ENCODE measurements at places on chromosomes 11 and 22.

GRCh38 chr11:1761110-1761856 lies 2.4 kb downstream of the CTSD start:
- DNase-seq = no peak

- DNase-seq = no peak
Observed at GRCh38 chr22:48495751-48496080, 1332.0 kb downstream of the BRD1 start.

- no peak for DNase-seq
Observed at GRCh38 chr11:60900673-60901404, 5.5 kb downstream of the PRPF19 start.

GRCh38 chr11:110908401-110909105 lies 196.3 kb upstream of the ARHGAP20 start:
- DNase-seq = peak; percentile 5

GRCh38 chr22:27785831-27786230 lies 15.7 kb downstream of the MN1 start:
- no peak for DNase-seq

DNA sequence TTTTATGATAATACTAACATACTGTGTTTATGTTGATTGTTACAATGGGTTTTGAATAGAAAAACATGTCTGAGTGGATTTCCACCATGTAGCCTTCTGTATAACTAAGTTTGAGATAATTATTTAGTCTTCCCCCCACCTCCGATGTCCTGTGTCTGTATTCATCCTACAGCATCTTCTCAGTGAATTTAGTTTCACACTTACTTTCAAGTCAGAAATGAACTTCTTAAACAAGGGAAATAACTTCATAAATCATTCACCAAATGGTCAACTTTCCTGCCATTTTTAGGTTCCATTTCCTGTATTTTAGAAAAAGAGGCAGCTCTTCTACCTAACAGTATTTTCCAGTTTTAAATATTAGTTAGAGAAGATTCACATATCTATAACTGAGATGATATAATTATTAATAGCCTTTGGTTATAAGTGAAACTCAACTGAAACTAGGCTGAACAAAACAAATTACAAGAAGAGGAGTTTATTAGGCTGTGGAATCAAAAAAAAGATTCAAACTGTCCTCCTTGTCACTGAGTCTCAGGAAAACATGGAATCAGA lies 3.5 kb downstream of the OR51B5 start:
- DNase-seq = no peak

- DNase-seq = no peak
Observed at GRCh38 chr11:76263657-76264056, 57.4 kb upstream of the WNT11 start.

- DNase-seq = no peak
Observed at GRCh38 chr11:2752204-2752770, 52.5 kb upstream of the KCNQ1OT1 start.

DNA sequence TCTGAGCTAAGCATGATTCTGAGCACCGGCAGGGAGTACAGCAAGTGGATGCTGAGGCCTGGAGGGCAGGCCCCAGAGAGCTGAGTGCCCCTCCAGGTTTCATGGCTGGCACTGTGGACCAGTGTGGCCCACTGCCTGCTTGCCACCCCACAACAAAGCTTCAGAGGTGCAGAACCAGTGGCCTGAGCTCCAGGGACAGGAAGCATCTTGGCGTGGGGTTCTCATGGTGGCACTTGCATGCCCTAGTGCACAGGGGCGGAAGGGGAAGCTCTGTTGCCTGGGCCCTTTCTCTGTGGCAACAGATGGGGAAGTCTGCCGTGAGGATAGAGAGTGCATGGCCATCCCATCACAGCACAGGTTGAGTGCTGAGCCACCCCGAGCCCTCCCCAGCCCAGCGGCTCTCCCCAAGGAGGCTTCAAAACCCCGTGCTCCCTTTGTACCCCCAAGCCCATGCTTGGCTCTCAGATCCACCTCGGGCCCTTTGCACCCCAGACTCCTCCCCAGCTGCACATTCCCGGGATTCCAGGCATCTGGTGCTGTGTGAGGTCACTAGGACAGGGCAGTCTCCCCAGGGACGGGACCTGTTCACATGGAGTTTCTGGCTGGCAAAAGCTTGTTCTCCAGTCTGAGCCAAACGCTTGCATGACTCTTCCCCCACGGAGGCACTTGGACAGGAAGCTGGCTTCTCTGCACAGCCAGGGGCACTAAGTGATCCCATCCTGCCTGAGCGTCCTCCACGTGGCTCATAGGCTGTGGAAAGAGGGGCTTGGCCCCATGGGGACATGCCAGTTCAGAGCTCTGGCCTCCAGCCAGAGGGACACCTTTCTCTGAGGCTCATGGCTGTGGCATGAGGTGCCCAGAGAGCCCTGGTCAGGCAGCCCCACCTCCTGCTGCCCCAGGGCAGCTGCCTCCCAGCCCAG lies 4.2 kb downstream of the SLC25A1 start:
- DNase-seq = no peak

DNA sequence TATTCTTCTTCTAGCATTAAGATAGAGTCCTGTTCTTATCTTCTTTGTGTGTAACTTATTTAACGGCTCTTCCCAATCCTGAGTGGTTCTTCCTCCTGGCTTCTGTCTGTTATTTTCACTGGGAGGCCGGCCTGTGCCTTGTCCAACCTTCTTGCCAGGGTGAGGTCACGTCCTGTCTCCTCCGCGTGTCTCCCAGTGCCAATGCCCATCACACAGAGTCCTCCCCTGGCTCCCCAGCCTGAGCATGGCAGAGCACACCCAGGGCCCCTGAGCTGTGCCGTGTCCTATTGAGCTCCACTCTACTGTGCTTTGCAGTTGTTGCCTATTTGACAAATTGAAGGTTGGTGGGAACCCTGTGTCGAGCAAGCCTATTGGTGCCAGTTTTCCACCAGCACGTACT lies 487.3 kb downstream of the BRD1 start:
- no peak for DNase-seq

GRCh38 chr11:72036687-72037086 lies 38.0 kb downstream of the IL18BP start:
- no peak for DNase-seq

DNA sequence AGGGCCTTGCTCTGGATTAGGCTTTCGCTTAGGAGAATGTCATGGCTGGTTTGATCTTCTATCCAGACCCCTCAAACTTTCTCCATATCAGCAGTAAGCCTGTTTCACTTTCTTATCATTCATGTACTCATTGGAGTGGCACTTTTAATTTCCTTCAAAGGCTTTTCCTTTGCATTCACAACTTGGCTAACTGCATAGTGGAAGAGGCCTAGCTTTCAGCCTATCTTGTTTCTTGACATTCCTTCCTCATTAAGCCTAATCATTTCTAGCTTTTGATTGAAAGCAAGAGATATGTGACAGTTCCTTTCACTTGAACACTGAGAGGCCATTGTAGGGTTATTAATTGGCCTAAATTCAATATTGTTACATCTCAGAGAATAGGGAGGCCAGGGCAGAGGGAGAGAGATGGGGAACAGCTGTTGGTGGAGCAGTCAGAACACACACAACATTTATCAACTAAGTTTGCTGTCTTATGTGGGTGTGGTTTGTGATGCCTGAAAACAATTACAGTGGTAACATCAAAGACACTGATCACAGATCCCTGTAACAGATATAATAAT lies 37.7 kb upstream of the APOBEC3A start:
- no peak for DNase-seq

GRCh38 chr22:50696799-50697561 lies 24.4 kb downstream of the SHANK3 start:
- no peak for DNase-seq

GRCh38 chr11:19868281-19868821 lies 155.7 kb downstream of the NAV2 start:
- no peak for DNase-seq

- DNase-seq = no peak
Observed at GRCh38 chr11:11978098-11978637, 30.3 kb downstream of the DKK3 start.

GRCh38 chr11:16418428-16419097 lies 62.2 kb upstream of the SOX6 start:
- no peak for DNase-seq

GRCh38 chr11:2892215-2892966 lies 6.8 kb upstream of the CDKN1C start:
- DNase-seq = peak; percentile 84

DNA sequence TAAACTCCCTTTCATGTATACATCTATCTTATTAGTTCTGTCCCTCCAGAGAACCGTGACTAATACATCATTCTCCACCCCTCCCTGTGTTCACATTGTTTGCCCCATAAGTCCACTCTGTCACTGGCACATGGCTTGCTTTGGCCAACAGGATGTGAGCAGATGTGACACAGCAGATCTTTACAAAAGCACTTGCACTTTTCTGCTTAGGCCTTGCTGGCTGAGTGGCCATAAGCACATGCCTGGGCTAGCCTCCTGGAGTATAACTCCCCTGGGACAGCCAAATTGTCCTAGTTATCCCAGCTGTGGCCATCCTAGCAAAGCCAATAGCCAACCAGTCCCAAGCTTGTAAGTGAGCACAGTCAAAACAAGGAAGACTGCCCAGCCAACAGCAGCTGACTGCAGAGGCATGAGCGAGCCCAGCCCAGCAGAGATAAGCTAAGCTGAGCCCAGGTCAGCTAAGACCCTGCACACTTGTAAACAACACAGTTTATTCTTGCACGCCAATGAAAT lies 9.7 kb upstream of the RCN1 start:
- DNase-seq = no peak

DNA sequence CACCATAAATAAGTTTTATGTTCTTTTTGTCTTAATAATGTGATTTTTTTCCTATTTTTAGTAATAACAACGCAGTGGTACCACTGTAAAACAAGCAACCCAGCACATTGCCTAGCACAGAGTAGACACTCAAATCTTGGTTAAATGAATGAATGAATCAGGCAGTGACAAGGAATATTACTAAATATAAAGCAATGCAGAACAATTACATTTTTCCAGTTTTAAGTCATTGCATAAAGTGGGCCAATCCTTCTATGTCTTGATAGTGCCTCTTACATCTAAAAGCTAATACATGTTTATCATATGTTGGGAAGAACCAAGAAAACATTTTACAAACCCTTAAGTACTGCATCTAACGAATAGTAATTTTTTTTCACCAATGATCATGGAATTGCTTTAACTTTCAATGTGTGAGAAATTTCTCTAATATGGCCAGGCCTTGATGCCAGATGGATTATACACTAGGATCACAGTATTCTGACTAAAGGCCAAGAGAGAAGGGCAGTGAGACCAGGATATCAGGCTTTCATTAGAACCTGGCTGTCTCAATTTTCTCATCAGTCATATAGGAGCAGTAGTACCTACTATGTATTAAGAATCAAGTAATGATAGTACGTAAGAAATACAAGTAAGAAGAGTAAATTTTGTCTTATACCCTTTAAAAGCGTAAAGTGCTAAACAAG lies 88.5 kb downstream of the TRIM44 start:
- DNase-seq = no peak

DNA sequence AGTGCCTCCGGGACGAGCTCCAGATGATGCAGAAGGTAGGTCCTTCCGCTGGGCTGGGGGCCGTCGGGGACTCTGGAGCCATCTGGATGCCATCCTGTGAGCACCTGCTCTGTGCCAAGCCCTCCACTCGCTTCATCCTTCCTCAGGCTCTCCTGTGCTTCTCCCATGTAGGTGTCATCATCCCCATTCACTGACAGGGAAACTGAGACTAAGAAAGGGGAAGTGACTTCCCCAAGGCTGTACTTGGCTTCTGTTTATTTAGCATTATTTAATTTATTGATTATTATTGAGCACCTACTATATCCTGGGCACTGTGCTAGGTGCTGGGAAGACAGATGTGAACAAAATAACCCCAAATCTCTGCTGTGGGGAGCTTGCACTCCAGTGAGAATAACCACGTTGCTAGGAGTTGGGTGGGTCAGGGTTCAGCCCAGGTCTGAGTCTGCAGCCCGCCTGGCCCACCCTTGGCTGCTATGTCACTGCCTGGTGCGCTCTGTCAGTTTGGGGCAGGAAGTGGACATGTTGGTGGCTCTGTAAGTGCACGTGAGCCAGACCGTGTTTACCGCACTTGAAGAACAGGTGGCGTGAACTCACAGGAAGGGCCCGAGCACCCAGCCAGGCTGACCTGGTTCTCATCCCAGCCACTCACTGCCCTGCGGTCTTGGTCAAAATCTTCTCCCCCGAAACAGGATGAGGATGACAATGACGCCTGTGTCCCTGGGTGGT lies 35.9 kb upstream of the GCAT start:
- DNase-seq = no peak

DNA sequence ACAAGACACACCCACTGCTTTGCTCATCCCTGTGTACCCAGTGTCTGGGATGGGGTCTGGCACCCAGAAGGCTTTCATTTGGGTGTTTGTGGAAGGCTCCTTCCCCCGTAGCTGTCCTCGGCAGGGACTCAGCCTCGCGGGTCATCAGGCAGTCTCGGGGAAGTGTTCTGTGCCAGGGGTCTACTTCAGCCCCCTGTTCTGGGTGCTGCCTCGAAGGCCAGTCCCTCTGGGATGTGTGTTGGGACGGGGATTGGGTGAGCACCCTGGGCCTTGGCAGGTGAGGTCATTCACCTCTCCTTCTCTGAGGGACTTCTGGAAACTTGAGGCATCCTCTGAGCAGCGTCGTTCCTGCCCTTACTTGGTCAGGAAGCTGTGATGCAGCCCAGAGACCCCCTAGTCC lies 65.5 kb downstream of the RPUSD4 start:
- DNase-seq = no peak

- DNase-seq = no peak
Observed at GRCh38 chr22:21599053-21599893, 30.5 kb downstream of the YDJC start.

GRCh38 chr11:19345519-19345847 lies 104.7 kb upstream of the E2F8 start:
- DNase-seq = no peak

- DNase-seq = no peak
Observed at GRCh38 chr22:22755778-22756100, 111.3 kb downstream of the GGTLC2 start.

GRCh38 chr11:120696597-120697218 lies 185.2 kb downstream of the GRIK4 start:
- no peak for DNase-seq

DNA sequence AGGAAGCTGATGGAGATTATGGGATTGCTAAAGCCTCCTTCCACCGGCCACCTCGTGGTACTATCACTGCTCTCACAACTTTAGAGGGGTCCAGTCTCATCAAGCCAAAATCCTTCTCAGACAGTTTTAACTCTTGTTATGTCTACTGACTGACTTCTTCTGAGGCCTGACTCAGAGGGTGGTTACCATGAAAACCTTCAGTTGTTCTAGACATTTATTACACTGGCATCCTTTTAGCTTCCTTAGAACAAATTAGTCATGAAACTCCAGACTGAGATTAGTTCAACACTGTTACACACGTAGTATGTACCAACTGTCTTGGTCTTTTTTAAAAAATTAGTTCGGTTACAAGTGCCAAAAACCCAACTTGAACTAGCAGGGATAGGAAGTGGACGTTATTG lies 7.5 kb downstream of the DIXDC1 start:
- peak; percentile 36 for DNase-seq

DNA sequence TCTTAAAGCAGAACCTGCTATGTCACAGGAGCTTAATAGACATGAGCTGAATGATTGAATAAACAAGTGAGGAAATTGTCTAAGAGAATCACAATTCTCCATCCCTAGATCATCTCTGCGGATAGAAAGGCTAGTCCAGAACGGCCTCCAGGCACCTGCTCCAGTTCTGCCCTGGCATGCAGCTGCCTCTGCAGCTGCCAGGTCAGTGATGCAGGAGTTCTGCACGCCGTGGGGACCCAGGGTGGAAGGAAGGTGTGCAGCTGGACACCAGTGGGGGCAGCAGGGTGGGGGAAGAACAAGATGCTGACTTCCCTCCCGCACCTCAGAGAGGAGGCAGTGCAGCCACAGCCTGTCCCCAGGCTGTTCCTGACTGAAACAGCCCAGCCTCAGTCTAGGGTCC lies 192.1 kb upstream of the NCAM1 start:
- no peak for DNase-seq

Measured in activated CD8-positive, alpha-beta T cell treated with anti-CD3 and anti-CD28 coated beads for 36 hours (primary cell).